ENCODE measurements at places on chromosomes 3 and 15.
A peak's percentile ranks its signal among the peaks of the same experiment; 100 is the strongest.

- DNase-seq: no peak
These were observed 228.2 kb upstream of the TRIM42 start for GRCh38 chr3:140449413-140450256.

DNA sequence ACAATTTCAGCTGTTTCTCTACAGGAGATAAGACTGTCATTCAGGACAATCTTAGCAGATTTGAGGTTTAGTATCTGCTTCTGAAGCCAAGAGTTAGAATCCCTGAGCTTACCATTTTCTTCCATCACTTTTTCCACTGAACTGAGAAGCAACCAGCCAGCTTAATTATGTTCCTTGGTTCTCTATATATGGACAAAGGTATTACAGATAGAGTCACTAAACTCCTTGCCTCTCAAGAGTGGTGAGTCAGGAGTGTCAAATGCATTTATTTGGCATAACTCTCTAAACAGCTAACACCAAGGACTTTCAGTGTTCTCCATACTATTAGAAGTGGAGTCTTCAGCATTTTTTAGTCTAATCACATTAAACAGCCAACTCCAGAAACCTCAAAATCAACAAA, 239.3 kb downstream of the ALCAM start:
- DNase-seq: no peak

- no peak for DNase-seq
These were observed 54.7 kb upstream of the ONECUT1 start for GRCh38 chr15:52844823-52845222.

DNA sequence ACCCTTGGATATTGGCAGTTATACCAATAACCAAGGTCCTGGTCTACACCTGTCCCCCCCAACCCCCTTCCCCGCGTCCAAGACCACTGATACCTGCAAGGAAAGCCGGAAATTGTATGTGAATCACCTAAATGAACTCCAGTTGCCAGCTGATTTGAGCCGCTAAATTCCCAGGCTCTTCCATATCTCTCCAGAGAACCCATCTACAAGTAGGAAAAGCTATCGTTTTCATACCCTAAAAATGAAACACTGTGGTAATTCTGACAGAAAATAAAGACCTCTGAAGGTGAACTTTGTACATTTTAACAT, 114.2 kb upstream of the ICE2 start:
- DNase-seq: no peak

DNA sequence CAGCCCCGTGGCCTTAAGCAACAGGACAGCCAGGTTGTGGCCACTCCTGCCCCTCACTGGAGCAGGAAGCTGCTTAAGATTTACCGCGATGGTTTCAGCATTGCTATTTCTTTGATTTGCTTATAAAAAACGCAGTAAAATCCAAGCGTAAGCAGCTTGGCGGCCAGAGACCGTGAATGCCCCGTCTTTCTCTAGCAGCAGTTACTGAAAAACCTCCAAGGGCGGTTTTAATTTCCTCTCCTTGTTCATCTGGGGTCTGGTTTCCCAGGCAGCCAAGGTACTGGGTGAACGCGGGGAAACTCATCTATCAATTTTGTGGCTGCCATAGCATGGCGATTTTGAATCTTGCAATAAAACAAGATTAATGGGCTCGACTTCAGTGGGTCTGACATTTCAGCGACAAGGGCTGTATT, 130.3 kb downstream of the MINAR1 start:
- no peak for DNase-seq

- no peak for DNase-seq
These were observed 51.8 kb upstream of the TPRG1 start for GRCh38 chr3:189119950-189120349.

- DNase-seq: no peak
These were observed 258.9 kb downstream of the PDZRN3 start for GRCh38 chr3:73365756-73366397.

GRCh38 chr3:24373198-24373959, 121.3 kb downstream of the THRB start:
- DNase-seq: no peak

DNA sequence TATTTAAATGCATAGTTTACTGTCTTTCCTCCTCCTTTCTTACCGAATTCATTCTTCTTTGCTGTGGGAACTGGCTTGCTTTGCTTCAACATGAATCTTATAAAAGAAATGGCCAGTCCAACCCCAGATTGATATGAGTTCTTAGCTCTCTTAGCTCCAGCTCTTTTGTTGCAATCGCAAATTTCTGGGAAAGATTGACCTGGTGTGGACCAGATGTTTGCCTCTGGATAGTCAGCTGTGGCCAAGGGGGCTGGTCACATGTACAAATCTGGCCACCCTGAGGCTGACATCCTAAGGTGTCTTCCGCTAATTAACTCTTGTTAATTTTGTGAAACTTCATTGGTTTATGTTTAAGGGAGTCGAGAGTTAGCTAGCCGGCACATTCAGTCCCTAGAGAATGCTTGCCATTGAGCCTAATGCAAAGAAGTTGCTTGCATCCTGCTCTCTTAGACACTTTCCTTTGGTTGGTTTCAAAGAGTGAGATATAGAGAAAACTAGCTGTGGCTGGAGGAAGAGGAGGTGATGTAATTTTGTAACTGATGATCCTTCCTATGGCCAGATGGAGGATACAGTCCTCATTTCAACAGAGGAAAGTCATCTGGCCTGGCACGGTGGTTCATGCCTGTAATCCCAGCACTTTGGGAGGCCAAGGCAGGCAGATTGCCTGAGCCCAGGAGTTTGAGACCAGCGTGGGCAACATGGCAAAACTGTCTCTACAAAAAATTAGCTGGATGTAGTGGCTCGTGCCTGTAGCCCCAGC, 162.4 kb downstream of the ADAMTSL3 start:
- DNase-seq: no peak

GRCh38 chr3:124032311-124032880, 40.5 kb upstream of the ROPN1 start:
- DNase-seq: peak; percentile 5

DNA sequence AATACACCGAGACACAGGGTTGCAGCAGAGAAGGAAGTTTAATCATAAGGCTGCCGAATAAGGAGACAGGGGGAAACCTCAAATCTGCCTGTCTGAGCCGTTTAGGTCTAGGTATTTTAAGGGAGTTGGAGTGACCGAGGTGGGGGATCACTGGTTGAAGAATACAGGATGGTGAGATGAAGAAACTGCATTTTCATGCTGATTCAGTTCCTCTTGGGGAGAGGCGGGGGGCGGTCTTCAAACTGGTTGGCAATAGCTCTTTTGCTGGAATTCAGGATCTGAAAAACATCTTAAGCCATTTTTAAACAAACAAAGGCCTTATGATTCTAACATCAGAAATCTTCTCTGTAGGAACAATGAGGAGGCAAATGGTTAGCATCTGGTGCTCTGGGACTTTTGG, 699.5 kb upstream of the CFAP20DC start:
- peak; percentile 51 for DNase-seq

- DNase-seq: no peak
These were observed 125.6 kb upstream of the MCTP2 start for GRCh38 chr15:94105760-94106159.

DNA sequence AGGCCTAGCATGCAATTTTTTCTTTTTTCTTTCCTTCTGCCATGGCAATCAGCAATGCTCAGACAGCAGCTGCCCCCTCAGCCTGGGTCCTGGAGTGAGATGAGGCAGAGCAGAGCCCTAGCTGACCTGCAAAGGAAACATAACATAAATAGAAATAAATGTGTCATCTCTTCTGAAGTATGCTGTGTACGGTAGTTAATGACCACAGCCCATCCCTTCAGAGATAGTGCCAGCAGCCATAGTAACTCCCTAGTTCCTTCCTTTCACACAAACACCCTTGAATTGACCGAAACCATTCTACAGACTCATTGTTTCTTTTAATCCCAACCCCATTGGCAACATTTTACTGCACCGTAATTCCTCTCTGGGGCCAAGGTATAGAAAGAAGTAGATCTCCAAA, 8.4 kb upstream of the CD47 start:
- peak; percentile 88 for DNase-seq

GRCh38 chr3:41188306-41188705, 11.0 kb upstream of the CTNNB1 start:
- DNase-seq: no peak

DNA sequence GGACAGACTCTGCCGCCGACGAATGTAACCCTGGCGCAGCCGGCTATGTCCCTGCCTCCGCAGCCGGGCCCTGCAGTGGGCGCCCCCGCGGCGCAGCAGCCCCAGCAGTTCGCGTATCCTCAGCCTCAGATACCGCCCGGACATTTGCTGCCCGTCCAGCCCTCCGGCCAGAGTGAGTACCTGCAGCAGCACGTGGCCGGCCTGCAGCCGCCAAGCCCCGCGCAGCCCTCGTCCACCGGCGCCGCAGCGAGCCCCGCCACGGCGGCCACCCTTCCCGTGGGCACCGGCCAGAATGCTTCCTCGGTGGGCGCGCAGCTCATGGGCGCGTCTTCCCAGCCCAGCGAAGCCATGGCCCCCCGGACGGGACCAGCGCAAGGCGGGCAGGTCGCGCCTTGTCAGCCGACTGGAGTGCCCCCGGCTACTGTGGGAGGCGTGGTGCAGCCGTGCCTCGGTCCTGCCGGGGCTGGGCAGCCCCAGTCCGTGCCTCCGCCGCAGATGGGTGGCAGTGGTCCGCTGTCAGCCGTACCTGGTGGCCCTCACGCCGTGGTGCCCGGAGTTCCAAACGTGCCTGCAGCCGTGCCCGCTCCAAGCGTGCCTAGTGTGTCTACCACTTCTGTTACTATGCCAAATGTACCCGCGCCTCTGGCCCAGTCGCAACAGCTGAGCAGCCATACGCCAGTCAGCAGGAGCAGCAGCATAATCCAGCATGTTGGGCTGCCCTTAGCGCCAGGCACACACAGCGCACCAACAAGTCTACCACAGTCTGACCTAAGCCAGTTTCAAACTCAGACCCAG, 2.4 kb downstream of the TSC22D2 start:
- DNase-seq: peak; percentile 68

DNA sequence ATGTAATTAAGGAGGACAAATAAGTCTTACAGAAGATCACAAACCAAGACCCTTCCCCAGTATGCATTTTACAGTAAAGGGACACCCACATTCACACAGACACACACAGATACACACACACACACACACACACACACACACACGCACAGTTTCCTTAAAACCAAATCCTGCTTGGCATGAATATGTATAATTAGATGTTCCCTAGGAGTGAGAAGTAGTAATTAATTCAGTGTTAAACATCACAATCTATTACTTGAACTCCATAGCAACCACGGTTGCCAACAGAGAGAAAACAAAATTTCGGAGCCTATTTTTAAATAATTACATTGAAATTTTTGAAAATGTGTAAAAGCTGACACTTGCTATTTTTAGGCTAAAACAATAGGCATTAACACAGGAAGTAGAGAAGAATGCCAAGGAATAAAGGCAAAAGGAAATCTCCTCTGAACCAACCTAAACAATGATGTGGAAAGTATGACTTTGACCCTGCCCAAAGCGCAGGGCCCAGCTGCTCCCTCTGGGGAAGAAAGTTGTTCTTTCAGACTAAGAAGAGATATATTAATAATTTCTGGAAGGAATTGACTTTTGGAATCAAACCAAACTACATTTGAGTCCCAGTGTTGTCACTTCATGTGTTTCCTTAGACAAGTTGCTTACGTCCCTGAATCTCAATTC, 215.3 kb downstream of the CPNE4 start:
- no peak for DNase-seq

DNA sequence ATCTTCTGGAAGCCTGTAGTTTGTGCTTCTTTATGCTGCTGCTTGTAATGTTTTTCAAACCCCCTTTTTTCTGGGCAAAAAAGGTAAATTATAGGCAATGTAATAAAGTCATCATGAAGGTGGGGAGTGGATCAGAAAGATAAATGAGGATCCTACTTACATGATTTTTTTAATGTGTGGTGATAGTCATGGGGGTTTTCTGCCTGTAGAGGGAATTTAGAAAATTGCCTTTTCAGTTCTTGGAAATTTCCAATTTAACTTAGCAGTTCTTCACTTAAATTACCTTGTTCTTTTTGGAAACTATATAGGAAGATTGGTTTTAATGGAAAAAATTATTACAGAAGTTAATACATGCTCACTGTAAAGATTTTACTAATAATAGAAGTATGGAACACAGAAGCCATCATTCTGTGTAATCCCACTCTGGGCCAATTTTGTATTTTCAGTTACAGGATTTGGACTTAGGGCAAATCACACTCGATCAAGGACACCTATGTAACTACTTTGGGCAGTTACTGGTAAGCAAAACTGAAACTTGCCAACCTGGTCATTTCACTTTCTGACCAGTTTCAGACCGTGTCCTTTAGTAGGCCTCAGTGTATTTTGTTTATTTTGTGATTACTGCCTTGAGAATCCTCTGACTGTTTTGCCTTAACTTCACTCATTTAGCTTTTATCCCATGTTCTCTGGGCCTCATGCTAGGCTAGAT, 10.5 kb upstream of the SCAANT1 start:
- no peak for DNase-seq

DNA sequence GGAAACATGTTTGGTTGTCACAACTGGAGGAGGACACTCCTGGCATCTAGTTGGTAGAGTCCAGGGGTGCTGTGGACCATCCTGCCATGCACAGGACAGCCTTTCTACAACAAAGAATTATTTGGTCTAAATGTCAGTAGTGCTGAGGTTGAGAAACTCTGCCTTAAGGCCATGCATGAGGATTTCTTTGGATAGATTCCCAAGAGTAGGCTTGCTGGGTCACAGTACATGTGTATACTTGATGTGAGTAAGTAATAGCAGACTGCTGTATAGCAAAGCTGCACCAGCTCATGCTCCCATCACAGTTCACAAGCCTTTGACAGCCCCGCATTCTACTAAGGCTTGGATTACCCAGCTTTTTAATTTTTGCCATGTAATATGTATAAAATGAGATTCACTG, 151.3 kb downstream of the MFSD1 start:
- DNase-seq: no peak

- no peak for DNase-seq
These were observed 81.3 kb downstream of the VGLL4 start for GRCh38 chr3:11562277-11562881.

DNA sequence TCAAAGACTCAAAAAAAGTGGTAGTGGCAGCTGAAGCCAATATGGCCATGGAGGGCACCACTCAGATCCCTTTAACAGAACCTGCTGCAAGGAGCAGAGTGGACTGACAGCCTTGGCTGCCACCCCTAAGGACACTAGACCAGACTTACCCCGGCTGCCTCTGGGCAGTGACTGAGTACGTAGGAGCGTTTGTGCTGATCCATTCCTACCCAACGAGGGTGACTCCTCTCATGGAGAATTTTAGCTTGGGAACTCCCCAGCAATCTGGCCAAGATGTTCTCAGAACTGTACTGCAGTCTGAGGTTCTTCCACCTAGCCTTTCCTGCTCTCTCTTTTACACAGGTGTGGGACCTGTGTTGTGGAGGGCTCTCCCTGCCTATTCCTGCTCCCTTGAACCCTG, 22.1 kb downstream of the CLEC3B start:
- DNase-seq: no peak

DNA sequence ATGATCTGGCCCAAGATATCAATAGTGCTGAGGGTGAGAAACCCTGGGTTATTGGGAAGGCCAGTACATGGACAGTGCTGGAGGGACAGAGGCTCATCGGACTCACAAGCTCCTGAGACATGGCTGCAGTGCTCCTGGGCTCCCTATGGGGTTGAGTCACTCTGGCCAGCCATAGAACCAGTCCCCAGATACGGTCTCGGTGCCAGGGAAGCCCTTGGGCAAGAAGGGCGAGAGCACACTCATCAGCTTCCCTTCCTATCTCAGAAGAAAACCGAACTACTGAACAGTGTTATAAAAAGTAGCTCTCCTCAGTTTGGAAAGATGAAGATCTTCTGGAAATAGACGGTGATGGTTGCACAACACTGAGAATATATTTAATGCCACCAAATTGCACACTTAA, 34.4 kb downstream of the POC1A start:
- no peak for DNase-seq

All from hematopoietic multipotent progenitor cell treated with erythropoietin and hydrocortisone succinate and interleukin-3 and kit ligand, for 4 days (in vitro differentiated cells).